ENCODE measurements at places on chromosomes 11 and 22.

- no peak for DNase-seq
These were observed 533.0 kb downstream of the KCNA4 start for GRCh38 chr11:29483831-29484230.

GRCh38 chr11:129612447-129612961 lies 203.1 kb upstream of the TMEM45B start:
- DNase-seq: no peak

DNA sequence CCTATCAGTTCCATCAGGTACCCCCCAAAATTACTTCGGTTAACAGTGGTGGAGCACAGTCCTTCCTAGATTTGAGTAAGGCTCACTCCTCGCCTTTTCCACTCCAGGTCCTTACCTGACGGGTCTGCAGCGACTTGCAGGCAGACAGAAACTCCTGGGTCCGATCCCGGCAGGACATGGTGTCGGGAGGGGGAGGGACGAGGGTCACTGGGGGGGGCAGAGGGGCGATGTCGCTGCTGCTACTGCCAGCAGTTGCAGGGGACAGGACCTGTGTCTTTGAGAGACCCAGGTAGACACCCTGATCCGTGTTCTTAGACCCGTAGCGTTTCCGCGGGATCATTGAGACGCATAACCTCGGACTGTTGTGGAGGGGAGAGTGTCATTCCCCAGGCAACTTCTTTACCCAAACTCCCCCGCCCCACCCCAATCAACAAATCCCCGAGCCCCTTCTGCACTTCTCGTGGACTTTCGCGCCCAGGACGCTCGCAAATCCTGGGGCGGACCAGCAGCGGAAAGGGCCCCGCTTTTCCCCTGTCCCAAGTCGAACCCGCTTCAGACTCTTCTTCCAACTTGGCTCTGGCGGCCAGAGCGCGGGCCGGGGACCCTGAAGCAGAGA lies 839 bp downstream of the STX5 start:
- no peak for DNase-seq

DNA sequence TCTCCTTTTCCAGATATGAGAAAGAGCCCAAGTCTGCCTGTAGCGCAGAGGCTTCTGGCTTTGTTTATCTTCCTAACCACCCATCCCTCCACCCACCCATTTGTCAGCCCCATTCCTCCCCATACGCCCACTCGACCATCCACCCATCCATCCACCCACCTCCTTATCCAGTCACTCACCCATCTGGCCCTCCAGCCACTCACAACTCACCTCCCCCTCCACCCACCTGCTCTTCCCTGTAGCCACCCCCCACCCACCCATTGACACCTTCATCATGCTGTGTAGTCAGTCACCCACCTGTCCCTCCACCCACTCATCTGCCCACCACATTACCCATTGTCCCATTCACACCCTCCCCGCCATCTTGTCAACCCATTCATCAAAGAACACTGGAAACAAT lies 5.5 kb downstream of the CST6 start:
- no peak for DNase-seq

GRCh38 chr22:44736581-44737405 lies 15.6 kb upstream of the ARHGAP8 start:
- DNase-seq: no peak

DNA sequence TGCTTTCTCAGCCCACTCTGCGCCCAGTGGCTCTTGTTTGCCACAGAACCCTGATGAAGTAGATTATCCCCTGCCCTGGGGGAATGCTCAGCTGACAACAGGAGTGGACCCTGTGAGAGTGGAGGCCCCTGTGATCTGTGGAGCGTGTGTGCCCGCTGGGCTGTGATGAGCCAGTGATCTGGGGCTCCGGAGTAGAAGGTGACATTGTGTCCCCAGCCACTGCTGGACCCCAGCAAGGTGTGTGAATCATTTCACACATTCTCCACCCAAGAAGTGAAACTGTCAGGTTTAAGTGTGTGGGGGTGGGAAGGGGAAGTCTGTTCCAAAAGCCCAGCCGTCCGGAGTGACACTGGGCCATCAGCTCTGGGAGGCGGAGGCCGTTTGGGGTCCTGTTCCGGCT lies 33.1 kb upstream of the GRAMD4 start:
- no peak for DNase-seq

- DNase-seq: no peak
These were observed 22.7 kb downstream of the GRAMD1B start for GRCh38 chr11:123452794-123453193.

GRCh38 chr22:17104336-17104935 lies 16.7 kb downstream of the TMEM121B start:
- DNase-seq: no peak

DNA sequence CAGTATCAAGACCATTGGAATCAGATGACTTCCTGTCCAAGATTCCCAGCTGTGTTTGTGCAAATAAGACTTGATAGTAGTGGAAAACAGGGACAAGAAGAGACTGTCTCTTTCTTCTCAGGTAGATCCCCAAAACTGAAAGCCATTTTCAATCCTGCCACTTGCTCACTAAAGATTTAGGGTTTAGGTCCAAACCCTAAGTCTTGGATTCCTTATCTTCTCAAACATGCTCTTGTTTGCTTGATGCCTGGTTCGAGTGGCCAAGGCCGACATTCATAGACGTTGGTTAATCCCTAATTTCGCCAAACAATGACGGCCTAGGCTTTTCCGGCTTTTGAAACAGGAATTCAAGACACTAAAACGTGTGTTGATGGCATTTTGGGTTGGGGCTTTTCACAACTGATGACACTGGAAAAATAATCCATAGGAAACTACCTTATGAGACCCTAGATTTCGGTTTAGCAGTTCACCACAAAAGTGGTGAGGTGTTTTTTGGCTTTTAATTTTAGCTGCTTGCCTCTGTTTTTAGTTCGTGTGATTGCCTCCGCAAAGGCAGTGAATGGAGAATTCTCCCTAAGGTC lies 1.0 kb upstream of the GTPBP1 start:
- DNase-seq: no peak

DNA sequence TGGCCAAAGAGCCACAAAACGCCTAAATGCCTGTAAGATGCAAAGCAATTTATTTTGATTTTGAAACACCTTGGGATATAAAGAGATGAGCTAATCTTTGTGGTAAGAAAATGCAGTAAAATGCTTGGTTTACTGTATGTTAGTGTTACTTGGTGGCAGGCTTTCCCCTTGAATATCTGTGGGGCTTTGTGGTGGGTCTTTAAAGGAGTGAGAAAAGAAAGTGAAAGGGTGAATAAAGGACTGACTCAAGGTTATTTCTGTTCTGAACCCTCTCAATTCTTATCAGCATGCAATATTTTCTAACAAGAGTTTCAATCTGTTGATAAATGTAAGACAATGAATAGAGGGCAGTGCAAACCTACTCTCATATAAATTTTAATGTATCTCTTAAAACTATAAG lies 1555.9 kb upstream of the RAG2 start:
- no peak for DNase-seq

Data from A172 (cell line).